ENCODE measurements at places on chromosomes 3 and 15. TPM values are rescaled to one million over a fixed set of nuclear protein-coding genes. Genes with fewer than 3 reads are reported as not detected.

Gene GOLGA8R
- polyA plus RNA-seq, result 0.51 TPM

Gene TMIE
- polyA plus RNA-seq, result 1.1 TPM

Gene METTL6
- 14.3 TPM for polyA plus RNA-seq

Gene CCR9
- polyA plus RNA-seq, result not detected

Gene ASB14
- polyA plus RNA-seq, result 2.6 TPM

Gene TMEM207
- not detected for polyA plus RNA-seq

Gene MPI
- 50.5 TPM for polyA plus RNA-seq

Gene TMEM45A
- 1.7 TPM for polyA plus RNA-seq

Gene LRRN1
- 0.29 TPM for polyA plus RNA-seq

Gene MED12L
- 0.01 TPM for polyA plus RNA-seq

Gene IL17RD
- polyA plus RNA-seq, result 0.33 TPM

Gene GADL1
- polyA plus RNA-seq, result 0.89 TPM

Gene DPPA2
- polyA plus RNA-seq, result not detected

Gene NPAP1
- not detected for polyA plus RNA-seq

Gene LARP6
- 5.2 TPM for polyA plus RNA-seq

Gene SNURF
- 3.9 TPM for polyA plus RNA-seq

Gene CILP
- polyA plus RNA-seq, result 13.0 TPM

Gene CCDC54
- polyA plus RNA-seq, result not detected

Gene FAM81A
- 0.60 TPM for polyA plus RNA-seq

Gene GPR87
- polyA plus RNA-seq, result not detected

Gene CACNA2D3
- 2.7 TPM for polyA plus RNA-seq

Gene CAPN7
- 28.0 TPM for polyA plus RNA-seq

Gene SLC28A2
- polyA plus RNA-seq, result not detected

Gene LCTL
- polyA plus RNA-seq, result not detected

Gene GAP43
- polyA plus RNA-seq, result 0.35 TPM

Gene NMNAT3
- polyA plus RNA-seq, result 14.2 TPM

Gene FBXO45
- polyA plus RNA-seq, result 37.0 TPM

Gene VWA5B2
- 0.04 TPM for polyA plus RNA-seq

Gene HESX1
- polyA plus RNA-seq, result 0.18 TPM

Gene ITGA11
- 0.10 TPM for polyA plus RNA-seq

Gene HHLA2
- polyA plus RNA-seq, result not detected

Gene HTD2
- 37.0 TPM for polyA plus RNA-seq

Gene SUMF1
- 7.6 TPM for polyA plus RNA-seq

Gene TMEM115
- polyA plus RNA-seq, result 42.7 TPM

Data from psoas muscle (tissue), 8 donors.